PC-9 (cell line): ENCODE measurements at places on chromosomes 7 and 10. TPM values are rescaled to one million over a fixed set of nuclear protein-coding genes. Genes with fewer than 3 reads are reported as not detected.

DNA sequence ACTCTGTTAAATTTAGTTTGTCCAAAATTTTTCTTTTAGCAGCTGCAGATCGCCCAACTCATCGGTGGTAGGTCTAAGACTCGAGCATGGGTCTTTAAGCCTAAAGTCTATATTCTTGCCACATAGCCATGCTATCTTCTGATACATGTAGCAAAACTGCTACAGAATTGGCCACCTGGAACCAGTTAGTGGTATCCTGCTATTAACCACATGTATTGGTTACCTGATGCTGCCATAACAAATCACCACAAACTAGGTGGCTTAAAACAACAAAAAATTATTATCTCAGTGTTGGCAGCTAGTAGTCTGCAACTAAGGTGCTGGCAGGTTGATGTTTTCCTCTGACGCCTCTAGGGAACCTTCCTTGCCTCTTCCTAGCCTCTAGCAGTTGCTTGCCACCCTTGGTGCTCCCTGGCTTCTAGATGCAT lies 96.7 kb upstream of the PIK3CG start:
- DNase-seq = no peak

DNA sequence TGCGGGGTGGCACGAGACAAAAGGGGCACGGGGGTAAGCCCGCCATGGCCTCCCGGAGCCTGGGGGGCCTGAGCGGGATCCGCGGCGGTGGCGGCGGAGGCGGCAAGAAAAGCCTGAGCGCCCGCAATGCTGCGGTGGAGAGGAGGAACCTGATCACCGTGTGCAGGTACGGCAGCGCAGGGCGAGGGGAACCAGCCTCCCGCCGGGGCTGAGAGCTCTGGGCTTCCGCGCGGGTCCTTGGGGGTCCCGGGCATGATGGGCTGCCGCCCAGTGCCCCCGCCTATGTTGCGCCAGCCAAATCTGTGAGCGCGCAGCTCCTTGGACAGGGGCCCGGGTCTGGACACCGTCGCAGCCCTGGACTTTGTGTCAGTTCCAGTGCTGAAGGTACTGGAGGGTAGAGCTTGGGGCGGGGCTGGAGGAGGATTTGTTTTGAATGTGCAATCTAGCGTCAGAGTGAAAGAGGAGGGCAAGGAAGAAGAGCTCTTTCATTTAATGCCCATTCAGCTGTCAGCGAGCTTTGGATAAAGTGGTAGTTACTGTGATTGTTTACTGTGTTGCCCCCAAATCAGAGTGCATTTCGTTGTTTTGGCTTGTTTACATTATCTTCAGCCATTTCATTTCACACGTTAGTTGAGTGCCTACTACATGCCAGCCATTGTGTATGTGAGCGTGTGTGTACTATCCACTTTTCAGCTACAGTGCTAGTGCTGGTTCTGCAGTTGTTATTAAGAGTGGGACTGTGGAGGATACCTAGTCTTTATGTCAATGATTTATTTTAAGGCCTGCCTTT lies 777 bp downstream of the RUNDC3B start:
- peak; percentile 41 for DNase-seq

DNA sequence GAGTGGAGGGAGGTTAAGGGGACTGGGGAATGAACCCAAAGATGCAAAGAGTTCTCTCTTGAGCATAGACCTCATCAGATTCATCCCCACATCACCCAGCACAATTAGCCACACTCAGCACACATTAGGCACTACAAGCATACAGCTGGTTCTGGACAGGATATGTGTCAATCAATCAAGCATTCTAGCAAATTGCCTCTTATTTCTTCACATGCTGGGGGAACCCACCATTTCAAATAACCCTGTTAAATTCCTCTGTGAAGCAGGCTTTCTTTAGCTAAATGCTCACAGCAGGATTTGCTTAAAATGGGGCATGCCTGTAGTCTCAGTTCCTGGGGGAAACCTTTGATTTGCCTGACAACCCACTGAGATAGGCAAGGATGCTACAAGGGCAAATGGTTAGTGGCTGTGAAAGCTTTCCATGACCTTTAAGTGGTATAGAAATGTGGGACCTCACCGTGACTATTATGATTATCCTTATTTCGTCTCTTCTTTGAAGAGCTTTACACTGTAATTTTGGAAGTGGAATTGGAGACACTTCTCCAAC lies 193.4 kb upstream of the ZMIZ1 start:
- DNase-seq = no peak

GRCh38 chr10:93334901-93335327 lies 147.2 kb downstream of the MYOF start:
- DNase-seq = peak; percentile 96

- DNase-seq = no peak
Observed at GRCh38 chr10:4802711-4803487, 23.1 kb upstream of the AKR1E2 start.

- peak; percentile 87 for DNase-seq
Observed at GRCh38 chr10:21724687-21725367, 190.8 kb downstream of the MLLT10 start.

DNA sequence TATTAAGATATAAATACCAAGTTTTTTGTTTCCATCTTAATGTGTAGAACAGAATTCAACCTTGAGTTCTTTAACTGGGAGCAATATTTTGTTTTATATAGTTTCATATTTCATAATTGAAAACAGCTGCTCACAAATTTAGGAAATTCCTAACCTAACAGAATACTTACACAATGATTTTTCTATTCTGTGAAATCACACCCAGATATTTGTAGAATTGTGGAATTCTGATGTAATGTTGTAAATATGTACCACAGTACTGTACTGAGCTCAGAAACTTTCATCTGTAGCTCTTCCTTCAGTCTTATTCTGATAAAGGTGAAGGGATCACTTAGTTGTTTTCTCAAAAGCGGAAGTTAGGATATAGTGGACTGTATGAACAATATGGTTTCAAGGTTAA lies 143.4 kb upstream of the GLI3 start:
- no peak for DNase-seq

DNA sequence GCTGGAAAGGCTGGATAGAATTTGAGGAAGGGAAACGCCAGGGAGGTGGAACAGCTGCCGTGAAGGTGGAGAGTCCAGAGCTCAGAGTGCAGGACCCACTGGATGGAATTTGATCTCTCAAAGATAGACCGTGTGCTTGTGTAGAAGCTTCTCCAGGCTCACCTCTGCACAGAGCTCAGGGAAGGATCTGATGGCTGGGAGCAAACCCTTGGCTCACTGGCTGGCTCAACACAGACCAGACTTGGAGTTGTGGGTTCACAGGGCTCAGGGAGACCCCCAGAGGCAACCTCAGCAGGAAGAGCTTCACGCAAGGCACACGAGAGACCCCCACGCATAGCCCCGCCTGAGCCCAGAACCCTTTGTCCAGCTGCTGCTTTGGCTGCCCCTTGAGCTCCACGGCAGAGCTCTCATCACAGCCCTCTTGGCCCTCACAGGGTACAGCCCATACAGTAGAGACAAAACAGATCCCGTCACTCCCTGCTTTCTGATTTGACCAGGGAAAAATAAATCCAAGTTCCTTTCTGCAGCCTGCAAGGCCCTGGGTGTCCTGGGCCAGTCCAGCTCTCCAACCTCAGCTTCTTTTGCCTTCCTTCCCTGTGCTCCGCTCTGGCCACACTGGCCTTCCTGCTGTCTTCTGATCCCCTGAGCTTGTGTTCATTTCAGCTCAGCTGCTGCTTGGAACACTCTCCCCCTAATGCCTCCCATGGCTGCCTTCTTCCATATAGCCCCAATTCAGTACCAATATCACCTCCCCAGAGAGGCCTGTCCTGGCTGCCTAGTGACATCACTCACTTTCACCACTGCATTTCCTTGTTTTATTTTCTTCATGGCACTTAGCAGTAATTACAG lies 26.3 kb downstream of the GHRHR start:
- no peak for DNase-seq

DNA sequence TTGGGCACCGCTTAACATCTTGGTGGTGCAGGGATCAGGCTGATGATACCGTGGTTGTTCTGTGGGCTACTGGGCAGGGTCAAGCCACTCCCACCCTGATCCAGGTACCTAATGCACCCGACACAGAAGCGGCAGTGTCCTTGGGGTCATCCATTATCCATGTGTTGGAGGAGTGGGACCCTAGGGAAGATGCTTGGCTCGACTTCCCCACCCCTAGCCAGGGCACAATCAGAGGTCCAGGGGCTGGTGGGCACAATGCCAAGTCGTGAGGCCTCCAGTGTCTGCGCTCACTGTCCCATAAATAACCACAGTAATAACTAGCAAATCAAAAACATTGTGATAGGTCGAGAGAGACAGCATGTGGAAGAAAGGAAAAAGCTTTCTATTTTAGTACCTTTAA lies 37.7 kb downstream of the HTRA1 start:
- DNase-seq = no peak

- no peak for DNase-seq
Observed at GRCh38 chr10:91925022-91925320, 1.4 kb downstream of the BTAF1 start.

DNA sequence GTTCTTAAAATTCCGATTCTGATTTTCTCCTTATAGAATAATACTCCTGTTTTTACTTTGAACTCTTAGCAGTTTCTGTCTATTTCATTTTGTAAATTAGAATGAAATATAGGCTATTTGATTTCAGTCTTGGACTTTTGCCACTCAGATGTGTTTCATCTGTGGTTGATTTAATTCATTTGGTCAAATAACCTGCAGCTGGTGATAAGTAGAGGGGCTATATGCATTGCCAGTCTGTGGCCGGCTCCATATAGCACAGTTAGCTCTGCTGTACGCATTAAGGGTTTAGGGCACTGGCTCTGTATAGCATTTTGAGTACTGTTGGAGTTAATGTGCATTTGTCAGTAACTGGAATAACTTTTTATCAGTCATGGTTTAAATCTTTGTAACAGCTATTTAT lies 35.7 kb downstream of the RBM33 start:
- DNase-seq = no peak

- DNase-seq = no peak
Observed at GRCh38 chr10:3126741-3127346, 45.7 kb downstream of the PITRM1 start.

DNA sequence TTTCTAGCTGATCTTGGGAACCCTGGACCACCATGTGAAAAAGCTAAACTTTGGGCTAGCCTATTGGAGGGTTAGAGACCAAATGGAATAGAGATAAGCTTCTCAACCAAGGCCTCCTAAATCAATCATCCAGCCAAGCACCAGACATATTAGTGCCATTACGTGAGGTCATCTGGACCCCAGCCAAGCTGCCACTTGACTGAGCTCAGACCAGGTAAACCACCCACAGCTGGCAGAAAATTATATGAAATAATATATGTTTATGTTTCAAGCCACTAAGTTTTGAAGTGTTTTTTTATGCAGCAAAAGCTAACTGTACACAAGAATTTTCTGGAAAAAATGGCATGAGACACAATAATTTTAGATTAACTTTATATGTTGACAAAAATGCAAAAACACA lies 82.6 kb upstream of the PCGF5 start:
- no peak for DNase-seq

DNA sequence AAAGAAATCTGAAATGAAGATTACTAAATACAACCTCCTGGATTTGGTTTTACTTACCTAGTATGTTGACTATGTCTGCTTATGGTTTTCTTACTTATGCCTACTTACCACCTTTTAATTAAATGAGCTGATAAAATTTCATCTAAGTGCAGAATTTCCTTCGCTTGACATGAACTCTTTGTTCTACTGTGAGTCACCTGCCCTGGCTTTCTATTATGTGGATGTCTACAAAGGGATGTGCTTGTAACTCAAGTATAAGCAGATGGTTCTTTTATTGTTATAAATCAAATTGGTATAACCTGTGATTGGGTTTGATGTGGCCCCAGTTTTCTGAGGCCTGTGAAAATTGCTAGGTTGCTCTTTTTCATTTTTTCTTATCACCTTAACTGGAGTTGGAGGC lies 389.1 kb upstream of the ANKRD30A start:
- DNase-seq = no peak

- no peak for DNase-seq
Observed at GRCh38 chr7:42746214-42746613, 165.7 kb downstream of the C7orf25 start.

DNA sequence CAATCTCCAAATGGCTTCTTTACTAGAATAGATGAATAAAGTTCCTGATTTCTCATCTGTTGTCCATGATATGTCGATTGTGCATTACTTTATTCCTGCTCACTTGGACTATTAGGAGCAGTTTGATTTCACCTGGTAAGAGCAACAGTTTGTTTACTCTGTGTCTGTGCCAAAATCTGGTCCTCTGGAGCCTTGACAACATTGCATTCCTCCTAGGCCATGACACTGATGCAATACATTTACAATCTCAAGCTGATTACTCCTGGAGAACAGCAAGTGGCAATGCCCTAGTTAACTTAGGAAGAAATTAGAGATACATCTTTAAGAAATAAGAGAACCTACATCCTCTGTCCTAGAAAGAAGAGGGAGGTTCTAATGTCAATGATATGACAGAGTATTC lies 71.8 kb downstream of the SGCE start:
- peak; percentile 44 for DNase-seq

DNA sequence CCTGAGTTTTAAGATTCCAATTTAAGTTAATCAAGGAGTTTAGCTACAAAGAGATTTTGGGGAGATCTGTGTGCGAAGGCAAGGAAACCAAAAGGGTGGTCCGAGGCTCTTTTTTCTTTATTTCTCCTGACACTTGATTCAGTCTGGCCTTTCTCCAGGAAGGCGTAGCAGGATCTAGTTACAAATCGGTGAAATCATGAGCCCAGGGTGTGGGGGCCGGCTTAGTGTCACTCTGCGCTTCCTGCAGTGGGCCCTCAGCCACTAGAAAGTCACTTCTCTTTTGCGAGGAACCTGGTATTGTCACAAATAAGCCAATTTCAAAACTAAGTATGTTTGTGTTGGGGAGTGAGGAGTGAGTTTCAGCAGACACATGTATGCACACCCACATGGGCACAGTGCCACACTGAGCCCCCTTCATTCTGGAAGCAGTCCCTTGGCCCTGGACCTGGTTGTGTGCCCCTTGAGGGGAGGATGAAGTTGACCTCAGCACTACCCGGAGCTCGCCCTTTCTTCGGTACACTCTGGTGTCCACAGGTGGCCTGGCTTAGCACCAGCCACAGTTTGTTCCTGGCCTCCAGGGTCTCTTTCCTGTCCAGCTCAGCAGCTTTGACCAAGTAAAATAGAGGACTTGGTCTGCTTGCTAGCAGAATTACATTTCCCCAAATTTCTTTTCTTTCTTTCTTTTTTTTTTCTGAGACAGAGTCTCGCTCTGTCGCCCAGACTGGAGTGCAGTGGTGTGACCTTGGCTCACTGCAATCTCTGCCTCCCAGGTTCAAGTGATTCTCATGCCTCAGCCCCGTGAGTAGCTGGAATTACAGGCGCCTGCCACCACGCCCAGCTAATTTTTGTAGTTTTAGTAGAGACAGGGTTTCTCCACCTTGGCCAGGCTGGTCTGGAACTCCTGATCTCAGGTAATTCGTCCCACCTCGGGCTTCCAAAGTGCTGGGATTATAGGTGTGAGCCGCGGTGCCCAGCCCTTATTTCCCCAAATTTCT lies 84.0 kb upstream of the BTBD16 start:
- no peak for DNase-seq

GRCh38 chr10:45227456-45227855 lies 88.0 kb downstream of the OR13A1 start:
- DNase-seq = no peak

Gene CCAR1
- total RNA-seq = 66.1 and 98.3 TPM in 2 replicates

Gene NPFFR1
- total RNA-seq = 0.05 and 0.09 TPM in 2 replicates

Gene BMPR1A
- 20.9 and 24.3 TPM in 2 replicates for total RNA-seq

Gene SPOCK2
- total RNA-seq = 4.2 and 5.3 TPM in 2 replicates

Gene NPS
- not detected in 2 replicates for total RNA-seq

Gene AGR2
- total RNA-seq = 34.2 and 76.1 TPM in 2 replicates
